ENCODE measurements at places on chromosomes 12 and 14.

- DNase-seq, result no peak
Observed at GRCh38 chr12:103498990-103499389, 3.2 kb upstream of the C12orf42 start.

DNA sequence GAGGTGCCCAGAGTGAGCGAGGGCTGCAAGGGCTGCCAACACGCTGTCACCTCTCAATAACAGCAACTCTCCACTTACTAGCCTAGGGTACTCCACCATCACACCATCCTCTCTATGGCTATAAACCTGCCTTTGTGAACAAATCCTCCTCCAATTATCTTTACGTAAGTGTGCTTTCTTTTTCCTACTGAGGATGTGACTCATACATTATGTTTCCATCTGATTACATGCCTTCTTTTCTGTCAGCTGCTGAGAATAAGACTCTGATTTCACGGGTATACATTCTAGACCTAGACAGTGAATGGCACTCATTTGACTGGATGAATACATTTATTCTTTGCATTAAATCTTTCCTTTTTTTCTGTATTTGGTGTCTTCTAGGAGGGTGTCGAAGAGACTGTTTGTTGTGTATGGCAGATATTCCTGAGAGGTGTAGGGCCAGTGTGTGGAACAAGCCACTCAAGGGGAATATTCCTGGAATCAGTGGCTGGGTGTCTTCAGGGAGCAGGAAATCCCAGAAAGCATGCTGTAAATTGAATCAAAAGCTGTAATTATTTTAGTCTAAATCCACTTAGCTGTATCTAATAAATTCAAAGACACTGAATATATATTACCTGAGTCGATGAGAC lies 327.3 kb upstream of the TMTC1 start:
- no peak for DNase-seq

GRCh38 chr14:30551460-30551859 lies 7.5 kb upstream of the G2E3 start:
- DNase-seq, result no peak

DNA sequence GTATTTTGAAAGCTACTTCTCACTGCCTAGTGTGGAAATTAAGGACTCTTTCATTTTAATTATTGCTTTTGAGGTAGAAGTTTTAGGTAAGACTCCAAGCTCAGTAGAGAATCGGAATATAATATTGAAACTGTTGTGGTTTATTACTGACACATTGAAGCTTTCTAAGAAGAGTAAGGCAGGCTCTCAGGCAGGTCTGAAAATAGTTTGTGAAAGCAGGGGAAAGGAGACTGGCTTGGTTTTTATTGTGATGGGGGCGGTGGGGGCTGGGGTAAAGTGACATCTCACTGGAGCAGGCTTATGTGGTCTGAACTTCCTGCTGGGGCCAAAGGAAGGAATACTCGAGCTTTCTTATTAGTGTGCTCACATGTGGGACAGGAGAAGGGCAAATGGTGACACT lies 79.5 kb downstream of the OTOGL start:
- DNase-seq, result no peak
